ENCODE measurements at places on chromosomes 6 and 20. TPM values are rescaled to one million over a fixed set of nuclear protein-coding genes. Genes with fewer than 3 reads are reported as not detected.

DNA sequence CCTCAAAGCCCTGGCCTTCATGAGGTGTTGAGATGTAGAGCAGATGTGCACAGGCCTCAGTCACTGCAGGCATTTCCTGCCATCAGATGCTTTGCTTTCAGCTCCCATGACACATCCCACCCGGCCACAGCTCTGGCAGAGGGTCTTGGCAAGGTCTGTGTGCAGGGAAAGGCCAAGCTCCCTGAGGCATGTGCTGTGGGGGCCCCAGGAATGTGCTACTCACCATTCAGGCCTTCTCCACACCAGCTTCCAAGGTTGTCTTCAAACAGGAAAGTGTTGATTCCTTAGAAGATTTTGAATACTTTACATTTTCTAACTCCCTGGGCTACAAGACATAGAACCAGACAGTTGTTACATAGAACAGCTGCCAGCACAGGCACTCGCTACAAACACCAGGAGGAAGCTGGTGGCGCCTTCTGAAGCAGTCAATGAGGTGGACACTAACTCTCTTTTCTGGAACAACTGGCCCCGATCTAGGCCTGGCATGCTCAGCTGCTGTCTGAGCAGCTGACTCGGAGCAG, 27.8 kb downstream of the CASS4 start:
- DNase-seq = no peak

Gene PPP1R14C
- not detected for total RNA-seq

Gene MYH7B
- total RNA-seq = not detected

DNA sequence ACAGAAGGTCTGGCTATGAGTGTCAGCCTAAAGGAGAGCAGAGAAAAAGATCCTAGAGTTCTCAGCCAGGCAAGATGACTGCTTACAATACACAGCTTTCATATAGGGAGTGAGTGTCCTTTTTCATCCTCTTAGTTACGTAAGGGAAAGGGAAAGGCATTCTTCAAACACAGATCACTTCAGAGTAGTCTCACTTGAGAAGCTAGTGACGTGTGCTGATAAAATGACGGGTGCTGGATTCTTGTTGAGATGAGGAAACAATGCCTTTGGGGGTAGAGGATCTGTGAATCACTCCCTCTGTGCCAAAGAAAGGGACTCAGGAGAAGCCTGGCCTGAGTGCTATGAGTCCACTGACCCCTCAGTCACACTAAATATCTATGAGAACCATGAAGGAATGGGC, 117.3 kb downstream of the QRSL1 start:
- peak; percentile 55 for DNase-seq

DNA sequence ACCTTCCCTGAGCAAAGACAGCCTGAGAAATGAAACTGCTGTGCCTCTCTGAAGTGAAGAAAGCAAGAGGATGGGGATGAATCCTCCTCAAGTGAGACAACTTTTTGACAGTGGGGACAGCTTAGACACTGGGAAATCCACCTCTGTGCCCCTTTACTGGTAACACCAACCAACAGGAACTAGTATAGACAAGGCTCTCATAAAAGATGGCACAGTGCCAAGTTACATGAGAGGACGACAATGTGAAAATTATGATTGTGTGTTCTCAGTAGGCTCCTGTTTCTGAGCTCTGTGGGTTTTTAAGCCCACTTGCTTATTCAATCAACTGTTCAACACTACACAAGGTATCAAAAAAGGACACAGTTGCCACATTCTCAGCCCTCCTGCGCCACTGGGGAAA, 41.6 kb upstream of the LYRM2 start:
- no peak for DNase-seq

DNA sequence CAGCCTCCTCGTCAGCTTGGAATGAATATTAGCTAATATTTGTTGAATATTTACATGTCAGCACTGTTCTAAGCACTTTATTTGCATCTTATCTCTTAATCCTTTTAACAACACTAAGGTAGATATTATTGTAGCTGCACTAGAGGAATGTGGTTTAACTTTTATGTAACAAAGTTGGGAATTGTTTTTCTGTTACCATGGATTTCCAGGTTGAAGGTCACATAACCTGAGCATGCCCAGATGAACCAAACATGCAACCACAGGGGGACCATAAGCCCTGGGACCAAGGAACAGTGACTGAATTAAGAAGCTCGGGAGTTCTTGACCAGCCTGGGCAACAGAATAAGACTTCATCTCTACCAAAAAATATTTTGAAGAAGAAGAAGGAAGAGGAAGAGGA, 29.1 kb upstream of the YWHAB start:
- no peak for DNase-seq

DNA sequence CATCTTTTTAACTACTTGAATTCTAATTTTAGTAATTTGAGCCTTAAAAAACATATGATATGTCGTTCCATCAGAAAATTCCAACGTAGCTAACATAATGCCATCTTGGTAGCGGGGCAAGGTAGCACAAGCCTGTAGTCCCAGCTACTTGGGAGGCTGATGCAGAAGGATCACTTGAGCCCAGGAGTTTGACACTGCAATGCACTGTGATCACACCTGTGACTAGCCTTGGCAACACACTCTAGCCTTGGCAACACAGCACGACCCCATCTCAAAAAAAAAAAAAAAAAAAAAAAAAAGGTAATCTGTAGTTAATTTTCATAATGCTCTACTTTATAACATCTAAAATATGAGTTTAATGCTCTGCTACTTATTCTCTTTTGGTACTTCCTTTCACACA, 6.7 kb downstream of the BCLAF1 start:
- no peak for DNase-seq

GRCh38 chr6:126721581-126722160, 381.8 kb downstream of the CENPW start:
- peak; percentile 36 for DNase-seq

GRCh38 chr6:140993515-140993914, 1139.2 kb upstream of the GJE1 start:
- DNase-seq = no peak

Gene LRP11
- total RNA-seq = 37.0 TPM

GRCh38 chr20:41317546-41318270, at the start of gene ZHX3:
Gene ZHX3 (minus strand): TSS chr20:41317731. CDS start chr20:41204916, 112,815 bp downstream.
- DNase-seq = peak; percentile 90

DNA sequence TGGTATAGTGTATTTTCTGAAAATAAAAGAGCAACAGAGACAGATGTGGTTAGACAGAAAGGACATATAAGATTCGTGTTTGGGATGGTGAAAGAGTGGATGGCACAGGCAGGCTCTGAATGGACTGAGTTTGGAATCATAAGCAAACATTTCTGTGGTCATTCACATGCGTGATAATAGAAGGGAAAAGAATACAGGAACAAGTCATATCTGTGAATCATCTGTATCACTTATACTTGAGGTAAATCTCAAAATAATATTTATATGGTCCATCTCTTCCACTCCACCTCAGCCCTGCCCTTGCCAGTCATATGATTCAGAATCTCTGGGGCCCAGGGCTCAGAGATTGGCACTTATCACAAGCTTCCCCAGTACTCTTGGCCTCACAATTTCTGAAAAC, 535.1 kb downstream of the BCKDHB start:
- no peak for DNase-seq

- peak; percentile 10 for DNase-seq
Measured at GRCh38 chr6:114096561-114097172, 125.7 kb upstream of the HDAC2 start.

Gene GRIK2
- total RNA-seq = 2.9 TPM

Gene GINS1
- total RNA-seq = 20.3 TPM

Gene TAGAP
- not detected for total RNA-seq

- no peak for DNase-seq
Measured at GRCh38 chr6:116254297-116255056, 602 bp upstream of the TSPYL4 start.

DNA sequence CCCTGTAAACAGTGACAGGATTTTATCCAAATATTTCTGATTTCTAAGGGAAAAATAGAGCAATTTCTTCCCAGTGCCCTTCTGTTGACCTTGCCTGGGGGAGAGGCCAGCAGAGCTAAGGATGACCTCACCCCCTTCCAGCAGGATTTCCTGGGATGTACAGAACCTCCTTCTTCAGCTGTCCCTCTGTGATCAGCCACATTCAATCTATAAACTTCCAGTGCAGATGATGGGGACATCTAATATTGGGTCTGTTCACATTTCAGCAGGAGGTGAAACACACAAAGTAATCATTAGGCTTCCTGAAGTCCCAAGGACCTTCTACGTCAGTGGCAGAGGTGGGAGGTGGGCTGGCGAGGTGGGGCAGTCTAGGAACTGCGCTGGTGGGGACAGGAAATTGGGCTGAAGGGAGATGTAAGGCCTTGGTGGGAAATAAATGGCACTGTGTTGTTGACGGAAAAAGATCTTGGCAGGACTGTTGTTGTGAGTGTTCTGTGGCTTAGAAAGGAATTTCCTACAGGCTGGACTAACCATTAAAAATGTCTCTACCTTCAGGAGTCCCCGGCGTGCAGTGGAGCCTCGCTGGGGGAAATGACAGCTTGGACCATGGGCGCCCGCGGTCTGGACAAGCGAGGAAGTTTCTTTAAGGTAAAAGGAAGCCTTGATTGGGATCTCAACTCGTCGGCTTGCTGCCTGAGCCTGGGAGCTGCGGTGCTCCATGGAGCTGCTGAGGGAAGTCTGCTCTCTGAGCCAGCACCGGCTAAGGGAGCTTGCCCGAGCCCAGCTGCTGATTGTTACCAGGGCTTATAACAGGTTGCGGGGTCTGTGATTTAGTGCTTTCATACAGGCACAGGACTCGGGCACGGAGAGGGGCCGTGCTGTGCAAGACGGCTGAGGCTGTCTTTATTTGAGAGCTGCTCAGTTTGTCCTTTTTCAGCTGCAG, 127.9 kb upstream of the NAA20 start:
- DNase-seq = peak; percentile 79

DNA sequence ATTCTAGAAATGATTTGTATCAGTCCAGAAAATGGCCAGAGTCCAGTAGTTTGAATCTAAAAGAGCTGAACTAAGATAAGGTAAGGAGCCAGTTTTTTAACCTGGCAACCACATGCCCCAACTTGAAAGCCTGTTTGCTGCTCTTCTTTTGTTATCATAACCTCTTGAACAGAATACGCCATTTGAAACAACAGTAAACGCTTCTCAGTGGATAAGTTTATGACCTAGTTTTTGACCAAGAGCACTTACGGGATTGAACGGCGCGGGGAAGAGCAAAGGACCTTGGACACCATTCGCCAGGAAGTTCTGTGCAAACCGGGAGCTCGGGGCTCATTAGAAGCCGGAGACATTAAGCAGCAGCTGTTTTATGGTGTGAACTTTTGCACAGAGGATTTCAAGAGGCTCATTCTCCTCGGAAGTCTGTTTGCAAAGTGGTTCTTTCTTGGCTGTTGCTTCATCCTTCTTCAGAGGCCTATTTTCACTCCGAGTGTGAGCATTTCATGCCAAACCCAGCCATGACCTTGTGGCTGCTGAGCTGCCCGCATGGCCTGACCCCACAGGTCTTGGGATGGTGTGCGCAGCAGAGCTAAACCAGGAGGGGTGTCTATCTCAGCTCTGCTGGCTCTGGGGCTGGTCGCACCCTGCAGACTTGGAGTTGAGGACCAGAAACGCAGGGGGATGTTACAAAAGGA, 215.1 kb downstream of the SOX4 start:
- no peak for DNase-seq

DNA sequence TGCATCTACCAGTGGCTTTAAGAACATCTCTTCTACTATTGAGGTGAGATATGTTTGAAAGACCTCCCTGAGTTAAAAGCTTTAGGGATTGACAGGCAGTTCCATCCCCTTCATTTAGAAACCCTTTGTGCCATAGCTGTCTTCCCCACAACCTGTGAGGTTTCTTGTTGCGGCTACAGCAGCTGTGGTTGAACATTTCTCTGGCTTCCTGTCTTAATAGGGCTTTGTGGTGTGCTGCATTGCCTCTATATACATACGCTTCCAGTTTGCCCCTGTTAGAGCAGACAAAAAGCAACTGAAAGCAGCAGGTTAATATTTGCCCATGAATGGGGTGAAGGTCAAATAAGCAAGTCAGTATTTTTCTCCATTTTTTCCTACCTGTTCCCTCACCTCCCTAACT, 210.2 kb downstream of the TMEM200A start:
- no peak for DNase-seq

DNA sequence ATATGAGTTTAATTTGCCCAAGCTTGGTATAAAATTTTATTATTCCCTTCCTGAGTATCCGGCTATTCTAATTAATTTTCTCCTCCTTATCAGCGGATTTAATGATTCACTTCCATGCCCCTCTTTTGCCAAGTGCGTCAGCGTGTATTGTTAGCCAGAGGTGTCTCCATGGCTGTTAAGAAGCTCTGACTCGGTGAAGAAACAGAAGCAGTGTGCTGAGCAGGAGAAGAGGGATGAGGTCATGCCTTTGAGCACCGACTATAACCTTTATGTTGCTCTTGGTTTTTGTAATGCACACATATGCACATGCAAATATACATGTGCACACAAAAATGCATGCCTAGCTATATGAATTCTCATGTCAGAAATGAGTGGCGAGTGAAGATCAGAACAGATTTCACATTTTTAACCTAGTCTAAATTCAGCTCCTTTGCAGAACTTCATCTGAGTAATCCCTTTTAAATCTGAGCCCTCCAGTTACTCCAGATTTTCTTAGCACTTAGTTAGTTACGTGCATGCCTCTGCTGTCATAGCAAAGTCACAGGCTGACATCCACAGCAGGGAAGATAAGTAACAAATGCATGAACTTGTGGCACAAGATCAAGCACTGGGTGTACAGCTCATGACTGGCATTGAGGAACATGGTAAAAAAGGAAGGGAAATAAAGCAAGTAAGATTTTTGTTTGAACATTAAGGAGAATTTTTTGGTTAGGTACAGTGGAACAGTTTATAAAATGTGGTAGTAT, 24.3 kb downstream of the HTR1E start:
- no peak for DNase-seq

Gene TTBK1
- total RNA-seq = not detected

Gene EFCAB8
- not detected for total RNA-seq

GRCh38 chr6:130018744-130019325, 454 bp downstream of the L3MBTL3 start:
- no peak for DNase-seq

DNA sequence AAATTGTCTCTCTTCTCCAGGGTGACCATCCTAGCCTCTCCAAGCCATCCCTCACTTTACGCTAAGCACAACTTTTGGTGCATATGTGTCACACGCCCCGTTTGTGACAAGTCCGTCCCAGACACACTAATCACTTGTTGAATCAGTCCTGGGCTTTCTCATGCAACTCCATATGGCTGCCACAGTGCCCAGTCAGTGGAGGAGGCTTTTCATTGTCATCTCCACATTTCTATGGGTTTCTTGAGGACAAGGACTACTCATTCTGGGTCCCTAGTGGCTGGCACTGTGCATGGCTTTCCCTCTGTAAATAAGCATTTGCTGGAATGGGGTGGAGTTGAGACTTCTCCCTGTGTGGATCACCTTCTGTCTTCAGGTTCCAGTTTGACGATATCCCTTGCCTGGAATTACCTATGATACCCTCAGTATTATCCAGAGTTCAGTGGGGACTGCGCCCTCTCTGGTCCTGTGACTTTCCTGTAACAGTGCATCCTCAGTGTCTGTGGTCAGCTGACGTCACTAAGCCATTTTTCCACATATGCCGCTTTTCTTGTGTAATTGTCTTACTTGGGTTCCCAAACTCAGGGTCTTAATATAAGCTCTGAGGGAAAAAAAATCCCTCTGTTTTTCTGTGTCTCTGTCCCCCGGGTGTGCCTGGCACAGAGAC, 59.8 kb upstream of the MYL9 start:
- no peak for DNase-seq

GRCh38 chr6:137861550-137862337, 5.3 kb upstream of the TNFAIP3 start:
- no peak for DNase-seq
